ENCODE measurements at places on chromosomes 2 and 18.

DNA sequence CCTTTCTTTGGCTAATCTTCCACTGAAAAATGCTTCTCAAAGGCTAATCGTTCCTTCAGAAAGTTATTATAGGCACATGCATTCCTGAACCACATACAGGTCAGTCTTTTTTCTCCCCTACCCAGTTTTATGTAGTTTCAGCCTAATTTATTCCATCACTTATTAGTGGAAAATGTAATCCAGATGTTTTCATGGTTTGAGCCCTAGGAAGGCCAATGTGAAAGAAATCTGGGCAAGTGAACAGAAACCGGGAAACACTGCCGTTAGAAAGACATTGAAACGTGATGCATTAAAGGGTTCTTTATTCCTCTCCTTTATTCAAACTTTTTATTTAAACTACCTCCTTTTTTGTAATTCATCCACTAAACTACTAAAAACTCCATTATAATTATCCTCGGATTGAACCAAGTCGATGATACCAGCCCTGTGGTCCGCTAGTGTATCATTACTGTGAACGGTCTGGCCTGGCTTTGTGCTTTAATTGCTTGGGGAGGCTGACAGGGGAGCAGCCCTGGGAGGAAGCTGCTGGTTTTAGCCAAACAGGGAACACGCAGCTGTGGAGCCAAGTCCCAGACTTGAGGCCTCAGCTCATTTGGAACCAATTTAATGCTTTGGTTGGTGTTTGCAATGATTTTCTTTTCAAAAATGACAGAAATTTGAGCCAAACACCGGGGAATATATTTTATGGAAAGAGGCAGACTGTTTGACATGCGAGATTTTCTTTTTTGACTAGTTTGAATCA is 149.2 kb downstream of the ARHGAP28 start:
- DNase-seq, result peak; percentile 90

DNA sequence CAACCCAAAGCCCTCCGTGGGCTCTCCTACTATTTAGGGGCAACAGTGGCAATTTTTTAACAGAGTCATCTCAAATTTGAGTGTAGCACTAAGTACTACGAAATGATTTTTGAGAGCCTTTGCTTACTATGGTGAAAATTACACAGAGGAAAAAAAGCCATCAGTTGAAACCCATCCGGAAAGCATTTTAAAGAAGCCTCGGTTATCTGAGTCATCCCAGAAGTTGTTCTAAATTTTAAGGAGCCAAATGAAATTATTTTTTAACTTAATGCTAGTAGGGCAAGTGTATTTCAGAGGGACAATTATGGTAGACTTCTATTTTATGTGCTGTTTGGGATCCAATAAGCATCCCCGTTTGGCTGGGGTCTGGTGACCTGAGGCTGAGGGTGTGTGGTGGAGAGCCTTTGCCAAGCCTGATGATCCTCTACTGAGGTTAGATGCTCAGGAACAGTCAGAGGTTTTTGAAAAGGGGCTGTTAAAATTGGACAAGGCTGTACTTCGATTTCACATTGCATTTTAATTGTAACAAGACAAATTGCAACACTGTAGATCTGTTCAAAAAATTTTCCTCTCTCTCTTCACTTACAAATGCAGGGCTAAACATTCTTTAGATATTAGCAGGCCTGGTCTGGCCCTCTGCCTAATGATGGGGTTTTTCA is 47.0 kb downstream of the RAPGEF4 start:
- DNase-seq, result no peak

- DNase-seq, result no peak
Observed at GRCh38 chr2:156892467-156893281, 364.8 kb upstream of the GALNT5 start.

DNA sequence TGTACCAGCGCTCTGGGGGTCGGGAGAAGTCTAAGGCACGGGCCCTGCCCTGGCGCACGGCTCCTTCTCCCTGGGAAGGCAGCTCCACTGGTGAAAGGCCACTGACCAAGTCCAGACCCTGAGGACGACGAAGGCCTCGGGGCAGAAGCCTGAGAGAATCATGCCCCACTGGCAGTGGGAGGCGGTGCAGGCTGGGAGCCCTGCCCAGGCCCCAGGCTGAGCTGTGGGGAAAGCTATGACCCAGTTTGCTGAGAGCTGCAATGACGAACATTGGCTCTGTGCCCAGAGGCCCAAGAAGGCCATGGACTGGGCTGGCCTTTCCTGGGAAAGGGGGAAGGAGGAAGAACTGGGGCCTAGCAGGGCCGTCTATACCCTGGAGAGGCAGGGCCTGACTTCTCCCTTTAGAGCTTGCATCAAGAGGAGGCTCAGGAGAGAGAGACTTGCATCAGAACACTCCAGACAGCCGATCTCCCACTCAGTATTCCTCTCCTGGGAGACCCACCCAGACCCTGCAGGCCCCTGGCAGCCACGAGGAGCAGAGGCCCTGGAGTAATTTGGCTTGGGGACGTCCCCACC is 32.9 kb downstream of the HS1BP3 start:
- DNase-seq, result peak; percentile 91

GRCh38 chr2:206353685-206354084 is 79.2 kb downstream of the ZDBF2 start:
- no peak for DNase-seq

DNA sequence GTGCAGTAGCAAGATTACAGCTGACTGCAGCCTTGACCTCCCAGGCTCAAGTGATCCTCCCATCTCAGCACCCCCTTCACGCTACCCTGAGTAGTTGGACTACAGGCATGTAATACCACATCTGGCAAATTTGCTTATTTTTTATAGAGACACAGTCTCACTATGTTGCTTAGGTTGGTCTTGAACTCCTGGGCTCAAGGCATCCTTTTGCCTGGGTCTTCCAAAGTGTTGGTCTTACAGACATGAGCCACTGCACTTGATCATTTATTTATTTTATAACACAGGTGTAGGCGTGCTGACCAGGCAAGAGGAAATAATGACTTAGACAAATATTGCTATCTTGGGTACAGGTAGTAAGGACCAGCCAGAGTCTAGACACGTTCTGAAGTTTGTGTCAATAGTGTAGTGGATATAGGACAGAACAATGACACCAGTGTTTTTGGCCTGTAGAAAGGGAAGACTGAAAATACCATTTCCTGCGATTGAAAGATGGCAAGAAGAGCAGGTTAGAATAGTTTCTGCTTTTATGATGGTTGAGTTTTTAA is 71.0 kb upstream of the THUMPD2 start:
- no peak for DNase-seq

GRCh38 chr2:175008801-175009495 is 3.8 kb upstream of the CHN1 start:
- DNase-seq, result no peak

GRCh38 chr2:38535744-38536506 is 66.8 kb downstream of the HNRNPLL start:
- DNase-seq, result peak; percentile 84

DNA sequence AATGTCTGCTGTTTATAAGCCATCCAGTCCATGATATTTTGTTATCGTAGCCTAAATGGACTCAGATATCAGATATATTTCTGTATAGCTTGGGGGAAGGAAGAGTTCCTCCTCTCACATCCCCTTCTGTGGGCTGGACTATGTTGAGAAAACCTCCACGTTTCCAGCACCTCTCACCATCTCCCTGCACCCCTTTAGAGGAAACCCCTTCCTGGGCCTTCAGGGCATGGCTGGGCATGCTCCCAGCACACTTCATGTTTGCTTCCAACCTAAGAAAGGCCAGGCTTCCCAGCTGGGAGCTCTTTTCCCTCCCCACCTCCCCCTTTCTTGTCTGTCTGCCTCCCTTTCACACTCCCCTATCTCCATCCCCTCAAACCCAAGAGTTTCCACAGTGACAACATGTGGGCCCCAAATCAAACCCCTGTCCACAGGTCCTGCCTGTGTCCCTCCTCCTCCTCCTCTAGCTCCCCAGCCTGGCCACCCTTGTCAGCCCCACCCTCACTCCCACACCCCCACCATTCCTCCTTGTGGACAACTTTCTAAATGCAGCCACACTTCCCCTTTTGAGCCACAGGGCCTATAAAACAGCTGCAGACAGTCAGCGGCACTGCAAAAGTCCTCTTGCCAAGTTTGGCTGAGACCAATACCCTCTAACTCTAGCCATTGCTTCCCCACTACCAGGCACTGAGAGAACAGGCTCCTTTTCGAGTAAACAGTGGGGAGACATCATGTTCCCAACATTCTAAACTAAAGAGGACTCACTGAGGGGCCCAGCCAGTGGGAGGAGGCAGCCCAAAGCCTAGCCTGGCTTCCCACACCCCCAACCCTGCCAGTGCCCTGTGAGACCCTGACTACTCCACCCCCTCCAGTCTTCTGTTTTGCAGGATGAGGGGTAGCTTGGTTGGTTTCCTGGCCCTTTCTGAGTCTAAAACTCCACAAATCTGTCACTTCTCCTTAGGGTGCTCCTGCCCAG is 120.5 kb downstream of the ZFP36L2 start:
- DNase-seq, result peak; percentile 67

- no peak for DNase-seq
Observed at GRCh38 chr2:96710985-96711384, 28.9 kb downstream of the LMAN2L start.
